ENCODE measurements at places on chromosomes 7 and 10.

- DNase-seq = no peak
Measured at GRCh38 chr7:37826825-37827224, 21.6 kb upstream of the NME8 start.

DNA sequence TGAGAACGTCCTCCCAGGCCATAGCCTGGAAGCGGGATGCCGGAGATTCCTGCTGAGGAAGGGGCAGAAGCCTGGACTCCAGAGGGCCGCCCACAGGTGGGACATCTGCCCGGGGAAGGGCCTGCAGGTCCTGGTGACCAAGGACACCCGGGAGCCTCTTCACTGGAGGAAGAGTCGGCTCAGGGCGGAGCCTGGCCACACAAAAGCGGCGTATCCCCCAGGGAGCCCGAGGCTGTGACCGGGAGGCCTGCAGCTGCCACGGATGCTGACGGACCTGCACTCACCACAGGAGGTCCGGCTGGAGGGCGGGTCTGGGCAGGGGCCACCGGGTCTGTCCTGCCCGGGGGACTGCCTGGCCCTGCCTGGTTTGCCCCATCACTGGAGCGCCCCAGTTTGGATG is 15.5 kb upstream of the ADGRA1 start:
- DNase-seq = no peak

GRCh38 chr10:113631684-113632367 is 32.0 kb downstream of the NRAP start:
- DNase-seq = no peak

- no peak for DNase-seq
Measured at GRCh38 chr10:75865413-75866299, 434.2 kb downstream of the LRMDA start.

DNA sequence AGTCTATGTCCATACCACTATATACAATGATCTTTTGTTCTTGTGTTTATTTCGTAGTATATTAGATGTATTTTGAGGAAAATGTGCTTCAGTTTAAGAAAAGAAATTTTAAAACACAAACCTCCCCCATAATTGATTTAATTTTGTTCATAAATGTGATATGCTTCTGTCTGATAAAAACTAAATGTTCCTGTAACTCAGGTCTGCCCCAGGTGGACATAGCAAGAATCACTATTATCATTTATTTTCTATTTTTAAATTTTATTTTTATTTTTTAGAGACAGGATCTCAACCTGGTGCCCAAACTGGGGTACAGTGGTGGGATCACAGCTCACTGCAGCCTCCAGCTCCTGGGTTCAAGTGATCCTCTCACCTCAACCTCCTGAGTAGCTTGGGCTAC is 43.2 kb downstream of the BEND7 start:
- no peak for DNase-seq

DNA sequence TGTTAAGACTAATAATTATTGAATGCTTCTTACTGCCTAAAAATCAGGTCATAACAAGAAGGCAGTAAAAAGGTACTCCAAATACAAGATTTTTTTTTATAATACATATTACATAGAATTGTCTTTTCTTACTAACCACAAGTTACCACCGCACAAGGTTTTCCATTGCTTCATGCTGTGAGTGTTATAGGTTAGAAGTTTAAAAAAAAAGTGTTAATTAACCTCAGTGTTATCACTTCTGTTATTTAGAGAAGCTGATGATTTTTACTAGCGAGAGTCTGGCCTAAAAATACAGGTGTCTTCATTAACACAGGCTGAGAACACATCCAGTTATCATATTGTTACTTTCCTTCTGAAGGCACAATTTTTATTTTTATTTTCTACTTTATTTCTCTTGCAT is 1281.9 kb upstream of the CELF2 start:
- no peak for DNase-seq

DNA sequence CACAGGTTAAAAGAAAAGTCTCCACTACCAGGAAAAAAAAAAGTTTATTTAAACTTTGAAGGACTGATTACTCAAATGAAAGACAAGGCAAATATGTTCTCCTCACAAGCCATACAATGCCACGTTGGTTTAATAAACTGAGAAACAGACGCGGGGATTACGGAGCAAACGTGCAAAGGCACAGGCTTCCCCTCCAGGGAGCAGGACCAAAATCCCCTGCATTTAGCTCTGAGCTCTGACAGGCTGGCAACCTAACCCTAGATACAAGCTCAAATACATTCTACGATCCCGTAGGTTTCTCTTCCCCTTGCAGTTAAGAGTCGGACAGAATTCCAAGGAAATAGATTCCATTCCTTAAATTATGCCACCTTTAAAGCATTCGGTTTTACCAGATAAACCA is 7.7 kb upstream of the GRB10 start:
- DNase-seq = no peak

DNA sequence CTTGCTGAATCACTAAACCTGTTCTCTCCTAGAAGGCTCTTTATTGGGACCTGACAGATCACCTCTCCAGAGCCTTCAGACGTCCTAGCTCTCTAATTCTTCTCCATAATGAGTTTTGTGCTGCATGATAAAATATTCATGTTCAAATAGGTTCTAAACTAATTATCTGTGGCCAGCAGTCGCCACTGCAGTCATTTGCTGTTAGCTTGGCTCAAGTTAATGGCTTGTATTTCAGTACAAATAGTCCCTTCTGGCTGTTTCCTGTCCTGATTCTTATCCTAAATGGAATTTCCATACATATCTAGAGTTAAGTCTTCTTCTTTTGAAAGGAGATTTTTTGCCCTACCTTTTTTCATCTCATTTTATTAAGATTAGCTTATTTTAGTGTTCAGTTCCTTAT is 303.2 kb downstream of the EXOC4 start:
- no peak for DNase-seq

- no peak for DNase-seq
Measured at GRCh38 chr10:133368153-133368552, 5.0 kb downstream of the ECHS1 start.

- DNase-seq = no peak
Measured at GRCh38 chr10:30756151-30756550, 126.6 kb upstream of the LYZL2 start.

DNA sequence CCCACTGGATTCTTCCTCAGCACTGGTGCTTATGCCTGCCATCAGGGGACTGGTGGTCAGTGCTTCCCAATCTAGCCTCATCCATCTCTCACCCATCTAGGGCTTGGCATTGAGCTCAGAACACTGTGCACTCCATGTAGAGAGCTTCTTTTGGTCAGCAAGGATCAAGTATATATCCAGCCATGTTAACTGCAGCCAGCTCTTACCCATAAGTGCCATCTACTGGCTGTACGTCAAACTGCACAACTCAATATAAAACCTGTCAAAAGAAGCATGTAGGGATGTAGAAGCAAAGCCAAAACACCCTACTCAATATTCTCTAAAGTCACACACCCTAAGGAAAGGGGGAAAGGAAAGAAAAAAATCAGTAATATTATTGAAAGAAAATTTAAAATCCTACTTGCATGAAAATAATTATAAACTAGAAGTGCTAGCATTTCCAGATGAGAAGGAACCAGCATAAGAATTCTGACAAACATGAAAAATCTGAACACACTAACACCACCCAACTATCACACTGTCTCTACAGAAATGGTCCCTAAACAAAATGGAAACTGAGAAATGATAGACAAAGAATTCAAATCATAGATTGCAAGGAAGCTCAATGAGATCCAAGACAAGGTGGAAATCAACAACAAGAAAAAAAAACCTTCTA is 531.1 kb upstream of the STEAP1 start:
- DNase-seq = peak; percentile 21

DNA sequence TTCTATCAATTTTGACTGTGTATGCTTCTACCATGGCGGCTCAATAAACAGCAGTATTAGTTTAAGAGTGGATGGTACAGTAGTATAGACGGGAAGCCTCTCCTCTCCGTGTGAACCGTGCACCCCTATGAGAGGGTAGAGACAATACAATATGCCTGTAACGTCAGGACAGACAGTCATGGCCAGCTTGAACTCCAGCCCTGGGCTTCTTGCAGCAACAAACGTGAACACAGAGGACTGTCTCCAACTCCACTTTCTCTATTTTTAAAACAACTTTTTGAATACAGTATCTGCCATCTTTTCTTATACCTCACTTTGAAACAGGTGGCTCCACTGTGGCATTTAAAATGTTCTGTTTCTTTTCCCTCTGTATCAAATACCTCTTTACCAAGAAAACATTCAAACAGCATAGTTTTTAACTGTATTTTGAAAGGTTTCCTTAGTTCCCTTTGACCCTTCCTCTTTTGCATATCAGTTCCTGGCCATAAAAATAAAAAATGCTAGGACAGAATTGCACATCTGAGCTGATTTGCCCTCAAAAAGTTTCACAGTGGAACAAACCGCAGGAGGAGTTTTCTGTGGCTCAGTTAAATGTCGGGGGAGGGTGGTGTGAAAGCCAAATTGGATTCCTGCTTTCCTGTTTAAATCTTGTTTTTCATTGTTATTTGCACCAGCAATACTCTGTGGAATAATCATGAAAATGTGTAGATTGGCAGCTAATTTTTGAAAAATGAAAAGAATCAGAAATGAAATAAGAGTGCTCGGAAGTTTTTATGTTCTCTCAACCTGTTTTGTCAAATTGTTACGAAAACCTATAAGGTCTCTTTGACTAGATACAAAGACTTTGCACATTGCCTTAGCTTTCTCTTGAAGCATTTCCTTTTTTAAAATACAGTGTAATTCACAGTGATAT is 8.0 kb downstream of the IKZF1 start:
- no peak for DNase-seq

DNA sequence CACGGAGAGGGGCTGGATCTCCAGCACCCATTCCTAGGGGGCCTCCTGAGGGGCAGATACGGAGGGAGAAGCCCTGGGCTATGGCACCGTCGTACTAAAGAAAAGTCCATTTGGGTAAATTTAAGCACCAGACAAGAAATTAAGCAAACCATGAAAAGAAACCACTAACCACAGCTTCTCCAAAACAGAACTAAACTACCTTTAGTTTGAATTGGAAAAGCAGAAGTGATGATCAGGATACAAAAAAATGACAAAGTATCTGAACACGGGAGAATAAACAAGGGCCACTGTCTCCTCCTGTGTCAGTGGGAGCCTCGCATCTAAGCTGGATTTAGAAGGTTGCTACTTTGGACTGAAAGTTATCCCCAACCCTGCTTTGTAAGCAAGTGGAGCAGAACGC is 69.1 kb downstream of the DIP2C start:
- DNase-seq = no peak

- DNase-seq = no peak
Measured at GRCh38 chr7:154777023-154777422, 225.9 kb downstream of the PAXIP1 start.

- no peak for DNase-seq
Measured at GRCh38 chr10:62083412-62084267, 182.1 kb downstream of the ARID5B start.

- no peak for DNase-seq
Measured at GRCh38 chr10:79220307-79220706, 127.0 kb upstream of the PPIF start.

GRCh38 chr7:140541513-140542227 is 62.4 kb upstream of the MKRN1 start:
- DNase-seq = no peak

DNA sequence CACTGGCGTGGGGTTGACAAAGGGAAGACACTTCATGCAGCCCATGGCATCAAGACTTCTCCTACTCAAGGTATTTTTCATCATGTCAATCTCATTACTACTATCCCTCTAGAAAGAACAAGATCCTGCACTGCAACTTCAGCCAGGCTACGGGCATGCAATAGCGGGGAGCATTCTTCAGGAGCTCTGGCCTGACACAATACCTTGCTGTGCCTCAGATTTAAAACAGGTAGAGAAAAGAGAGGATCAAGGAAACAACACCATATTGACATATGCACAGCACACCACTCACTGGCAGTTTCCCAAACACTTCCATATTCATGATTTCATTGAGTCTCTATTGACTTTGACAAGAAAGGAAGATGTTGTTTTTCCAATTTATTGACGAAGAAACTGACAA is 51.5 kb downstream of the DOCK4 start:
- no peak for DNase-seq

GRCh38 chr7:78101076-78101475 is 302.5 kb downstream of the PHTF2 start:
- DNase-seq = no peak

DNA sequence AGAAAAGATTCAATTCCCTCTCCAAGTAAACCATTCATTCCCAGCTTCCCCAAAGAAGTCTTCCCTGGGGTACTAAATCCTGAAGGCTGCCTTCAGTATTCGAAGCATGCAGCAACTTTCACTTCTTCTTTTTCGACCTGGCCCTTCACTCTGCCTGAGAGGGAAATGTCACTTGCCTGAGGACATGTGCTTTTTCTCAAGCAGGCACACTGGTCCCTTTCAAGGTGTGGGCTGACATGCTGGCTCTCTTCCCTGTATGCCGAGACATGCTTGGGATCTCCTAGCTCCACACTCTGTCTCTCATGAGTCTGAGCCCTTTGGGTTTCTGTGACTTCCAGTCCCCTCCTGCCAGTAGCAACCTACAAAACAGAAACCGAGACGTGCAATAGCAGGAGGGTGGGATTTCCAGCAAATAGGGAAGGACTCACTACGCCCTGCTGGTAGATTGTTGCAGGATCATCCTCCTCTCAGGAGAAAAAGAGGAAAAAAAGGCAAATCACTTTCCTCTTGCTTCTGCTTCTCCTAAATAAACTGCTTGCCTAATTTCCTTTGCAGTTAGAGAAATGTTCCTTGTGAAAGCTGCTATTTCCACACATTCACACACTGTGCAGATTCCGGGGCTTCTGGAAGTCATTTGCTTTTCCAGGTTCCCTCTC is 33.5 kb downstream of the FIGNL1 start:
- DNase-seq = no peak

DNA sequence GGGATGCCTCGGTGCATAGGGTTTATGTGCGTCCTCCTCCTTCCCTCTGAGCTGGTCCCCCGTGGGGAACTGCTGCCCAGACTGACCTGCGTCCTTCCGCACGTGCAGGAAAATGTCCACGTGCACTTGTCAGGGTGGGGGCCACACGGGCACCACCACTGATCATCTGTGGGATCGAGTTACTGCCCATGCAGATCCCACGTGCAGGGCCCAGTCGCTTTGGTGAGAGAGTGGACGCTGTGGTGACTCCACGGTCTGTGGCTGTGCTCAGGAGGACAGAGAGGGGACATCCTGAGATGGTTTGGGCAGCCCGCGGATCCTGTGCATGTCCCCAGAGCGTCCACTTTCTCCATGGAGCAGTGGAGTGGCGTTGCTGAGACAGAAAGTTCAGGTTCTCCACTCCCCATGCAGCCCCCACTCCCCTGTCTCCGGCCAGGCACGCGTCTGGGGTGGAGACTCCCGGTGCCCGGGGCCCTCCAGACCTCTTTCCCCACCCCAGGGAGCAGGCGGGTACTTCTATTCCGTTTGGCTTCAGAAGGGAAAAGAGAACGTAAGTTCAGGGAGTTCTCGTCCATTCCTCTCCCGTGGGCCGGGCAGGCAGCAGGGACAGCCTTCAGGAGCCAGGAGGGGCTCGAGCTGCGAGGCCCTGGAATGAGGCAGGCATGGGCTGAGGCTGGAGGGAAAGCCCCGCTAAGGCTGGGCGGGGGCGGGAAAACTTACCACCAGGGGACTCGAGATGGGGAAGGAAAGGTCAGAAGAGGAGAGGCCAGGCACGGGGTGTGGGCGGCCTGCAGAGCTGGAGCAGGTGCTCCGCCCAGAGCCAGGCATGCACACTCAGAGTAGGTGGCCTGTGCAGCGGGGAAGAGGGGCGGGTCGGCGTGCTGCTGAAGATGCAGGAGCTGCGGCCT is 59.9 kb downstream of the EGFR start:
- no peak for DNase-seq
